ENCODE measurements at places on chromosomes 7 and 10. TPM values are rescaled to one million over a fixed set of nuclear protein-coding genes. Genes with fewer than 3 reads are reported as not detected.

The TMEM176B gene
- not detected for total RNA-seq

The ARID5B gene
- total RNA-seq = 10.1 TPM

The TMEM229A gene
- total RNA-seq = not detected

The LRGUK gene
- total RNA-seq = 0.13 TPM

The NPSR1 gene
- not detected for total RNA-seq

The VAX1 gene
- total RNA-seq = not detected

The RABGEF1 gene
- total RNA-seq = 23.4 TPM

All from thoracic aorta endothelial cell (primary cell).